Caco-2 (cell line): ENCODE measurements at places on chromosomes 7 and 10.

DNA sequence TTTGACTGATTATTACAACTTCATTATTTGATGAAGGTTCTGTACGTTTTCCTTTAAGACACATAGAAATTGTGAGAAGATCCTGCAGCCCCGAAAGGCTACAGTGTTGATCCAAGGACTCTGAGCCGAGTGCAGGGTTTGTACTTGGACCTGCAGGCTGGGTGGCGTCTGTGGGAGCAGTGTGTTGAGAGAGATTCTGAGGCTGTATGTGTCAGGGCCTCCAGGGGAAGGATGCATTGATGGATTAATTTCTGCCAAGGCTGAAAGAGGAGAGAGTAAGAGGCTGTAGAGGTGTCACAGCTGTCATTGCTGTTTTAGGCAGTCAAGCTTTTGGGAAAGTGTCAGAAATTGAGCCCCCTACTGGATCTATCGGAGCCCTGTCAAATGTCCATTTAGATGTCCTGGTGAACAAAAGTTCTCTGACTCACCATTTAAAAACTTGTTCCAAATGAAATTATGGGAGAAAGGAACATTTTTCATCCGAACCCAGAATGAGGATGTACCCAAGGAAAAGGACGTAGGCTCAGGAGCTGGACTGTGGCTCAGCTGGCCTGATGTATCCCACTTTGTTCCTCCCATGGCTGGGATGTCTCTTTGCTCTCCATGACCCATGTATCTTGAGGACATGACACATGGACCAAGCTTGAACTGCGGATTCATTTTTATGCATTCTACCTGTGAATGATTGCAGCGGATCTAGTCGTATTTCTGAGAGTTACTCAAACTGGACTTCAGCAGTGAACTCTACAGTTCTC lies 102.2 kb downstream of the TCF7L2 start:
- no peak for DNase-seq

DNA sequence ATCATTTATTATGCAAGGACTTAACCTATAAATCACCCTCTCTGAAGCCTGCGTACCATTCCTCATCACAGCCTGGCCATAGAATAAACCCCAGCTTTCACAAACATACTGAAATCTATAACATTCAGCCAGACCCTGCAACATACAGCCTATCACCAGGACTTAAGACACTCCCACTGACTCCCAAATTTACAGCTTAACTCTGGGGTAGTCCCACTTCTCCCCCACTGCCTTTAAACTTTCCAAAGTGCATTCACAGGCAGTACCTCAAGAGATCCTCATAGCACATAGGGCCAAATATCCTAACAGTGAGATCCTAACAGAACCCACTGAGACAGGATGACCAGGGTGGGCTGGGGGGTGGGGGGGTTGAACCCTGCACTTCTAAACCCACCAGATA lies 3.5 kb downstream of the LDB1 start:
- DNase-seq = no peak

GRCh38 chr7:141999058-141999623 lies 3.5 kb downstream of the MGAM start:
- peak; percentile 35 for DNase-seq

DNA sequence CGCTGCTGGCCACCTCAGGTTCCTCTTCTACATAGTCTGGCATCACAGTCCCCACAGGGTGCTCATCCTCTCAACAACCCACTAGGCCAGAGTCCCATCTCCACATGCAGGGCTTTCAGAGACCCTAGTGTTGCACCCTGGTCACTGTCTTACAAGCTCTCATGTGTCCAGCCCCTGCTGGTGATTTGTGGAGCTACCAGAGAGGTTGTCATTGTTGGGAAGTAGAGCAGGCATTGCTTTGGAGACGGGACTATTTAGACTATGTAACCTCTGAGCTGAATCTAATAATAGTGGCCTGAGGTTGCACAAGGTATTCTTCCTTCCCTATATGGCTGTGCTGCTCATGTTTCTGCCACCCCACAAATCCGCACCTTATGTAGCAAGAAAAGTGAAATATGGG lies 135.3 kb upstream of the VWC2 start:
- no peak for DNase-seq

GRCh38 chr10:100562008-100562672 lies 26.4 kb downstream of the HIF1AN start:
- DNase-seq = peak; percentile 83

- DNase-seq = no peak
Observed at GRCh38 chr7:23014681-23015080, 751 bp upstream of the HYCC1 start.

DNA sequence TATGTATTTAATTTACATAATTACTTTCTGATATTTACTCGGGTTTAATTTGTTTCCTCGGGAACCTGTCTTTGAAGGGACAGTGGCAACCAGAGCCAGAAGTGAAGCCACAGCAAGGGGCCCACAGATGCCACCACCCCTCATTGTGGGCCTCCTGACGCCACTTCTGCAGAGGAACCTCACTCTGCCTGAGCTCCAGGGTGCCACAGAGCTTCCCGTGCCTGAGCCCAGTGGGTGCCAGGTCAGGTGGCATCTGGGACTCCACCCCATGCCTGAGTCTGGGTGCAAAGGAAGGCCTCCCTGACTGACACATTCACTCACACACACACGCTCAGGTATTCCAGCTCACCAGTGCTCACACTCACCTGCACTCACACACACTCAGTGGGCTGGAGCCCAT lies 213.7 kb downstream of the GRID1 start:
- DNase-seq = no peak

DNA sequence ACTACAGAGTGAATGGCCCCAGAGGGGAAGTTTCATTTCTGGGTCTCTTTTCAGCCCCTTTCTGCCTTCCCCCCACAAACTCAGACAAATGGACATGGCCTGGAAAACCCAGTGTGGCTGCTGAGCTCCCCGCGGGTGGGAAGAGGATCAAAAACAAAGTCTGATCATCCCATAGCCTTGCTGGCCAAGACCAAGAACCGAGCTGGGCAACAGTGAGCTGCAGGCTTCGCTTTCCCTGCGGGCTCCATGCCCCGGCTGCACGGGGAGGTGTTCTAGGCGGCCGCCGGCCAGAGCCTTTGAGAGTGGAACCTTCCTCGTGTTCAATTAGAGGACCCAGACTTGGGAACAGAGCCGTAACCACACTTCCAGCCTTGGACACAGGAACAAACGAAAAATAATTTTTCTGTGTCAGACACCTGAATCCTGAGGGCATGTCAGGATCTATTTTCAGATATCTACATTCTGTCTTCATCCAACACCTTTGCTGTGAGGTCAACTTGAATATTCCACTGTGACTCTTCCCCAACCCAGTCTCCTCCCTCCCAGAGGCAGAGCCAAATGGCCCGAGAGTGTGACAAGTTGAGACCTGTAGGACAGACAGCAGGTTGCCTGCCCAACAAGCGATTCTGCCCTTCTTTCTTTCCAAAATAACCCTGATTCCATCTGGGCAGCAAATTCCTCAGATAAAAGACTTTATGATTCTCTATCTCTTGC lies 26.0 kb downstream of the WDR86 start:
- no peak for DNase-seq

DNA sequence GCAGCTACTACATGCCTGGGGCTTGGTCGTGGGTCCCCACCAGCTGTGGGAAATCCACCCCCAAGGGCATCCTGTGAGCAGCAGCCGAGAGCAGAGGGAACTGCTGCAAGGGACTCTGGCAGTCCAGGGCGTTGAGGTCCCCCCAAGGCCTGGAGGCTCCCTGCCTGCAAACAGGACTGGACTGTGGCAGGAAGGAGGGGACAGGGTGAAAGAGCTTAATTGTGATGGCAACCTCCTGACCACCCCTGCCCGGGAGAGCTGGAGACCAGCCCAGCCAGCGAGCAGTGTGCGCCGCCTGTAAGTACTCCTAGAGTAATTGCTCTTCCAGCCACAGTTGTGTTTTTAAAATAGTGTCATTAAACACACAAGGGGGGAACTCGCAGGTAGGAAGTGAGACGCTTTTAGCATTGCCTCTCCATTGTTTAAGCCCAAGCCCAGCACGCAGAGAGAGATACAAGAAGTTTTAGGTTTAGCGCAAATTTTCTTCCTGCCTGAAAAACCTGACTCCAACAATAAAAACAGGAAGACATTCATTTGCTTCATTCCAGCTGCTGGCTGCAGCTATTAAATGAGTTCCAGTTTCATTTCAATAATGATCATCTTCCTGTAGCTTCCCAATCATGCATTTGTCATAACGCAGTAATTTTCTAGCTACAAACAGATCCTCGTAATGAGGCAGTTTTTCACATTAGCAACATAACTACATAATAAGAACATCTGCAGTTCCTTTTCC lies 111.1 kb downstream of the EBF3 start:
- no peak for DNase-seq

DNA sequence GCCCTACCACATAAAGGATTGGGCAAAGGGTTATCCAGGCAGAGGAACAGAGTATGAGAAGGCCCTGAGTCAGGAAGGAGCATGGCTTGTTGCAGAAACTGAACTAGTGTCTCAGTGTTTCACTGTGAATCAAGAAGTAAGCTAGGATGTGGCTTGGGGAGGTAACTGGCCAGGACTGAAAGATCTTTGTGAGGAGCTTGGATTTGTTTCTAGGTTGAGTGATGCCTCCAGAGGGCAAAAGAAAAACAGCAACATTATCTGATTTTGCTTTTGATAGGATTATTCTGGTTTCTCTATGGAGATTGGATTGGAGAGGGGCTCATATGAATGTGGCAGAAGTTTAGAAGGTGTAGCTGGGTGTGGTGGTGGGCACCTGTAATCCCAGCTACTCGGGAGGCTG lies 137.9 kb upstream of the HDAC9 start:
- DNase-seq = no peak

GRCh38 chr7:128352153-128352537 lies 8.4 kb upstream of the RBM28 start:
- DNase-seq = no peak

DNA sequence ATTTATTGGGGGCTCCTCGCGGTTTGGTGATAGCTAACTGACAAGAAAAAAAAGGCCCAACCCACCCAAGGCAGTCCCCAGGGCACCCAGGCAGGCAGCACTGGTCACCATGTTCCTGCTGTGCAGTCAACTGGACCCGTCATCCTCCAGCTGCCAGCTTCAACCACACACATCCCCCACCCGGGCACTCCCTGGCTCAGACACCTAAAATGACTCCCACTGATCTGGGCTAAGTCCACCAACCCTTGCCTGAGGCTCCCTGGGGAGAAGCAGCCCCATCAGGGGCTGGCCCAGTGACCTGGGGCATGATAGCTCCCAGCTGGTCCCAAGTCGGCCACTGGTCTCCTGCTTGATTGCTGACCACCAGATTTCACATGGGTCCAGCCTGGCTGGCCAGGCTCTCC lies 161.8 kb downstream of the NRF1 start:
- DNase-seq = no peak

GRCh38 chr7:23928418-23928775 lies 218.4 kb downstream of the STK31 start:
- DNase-seq = no peak

DNA sequence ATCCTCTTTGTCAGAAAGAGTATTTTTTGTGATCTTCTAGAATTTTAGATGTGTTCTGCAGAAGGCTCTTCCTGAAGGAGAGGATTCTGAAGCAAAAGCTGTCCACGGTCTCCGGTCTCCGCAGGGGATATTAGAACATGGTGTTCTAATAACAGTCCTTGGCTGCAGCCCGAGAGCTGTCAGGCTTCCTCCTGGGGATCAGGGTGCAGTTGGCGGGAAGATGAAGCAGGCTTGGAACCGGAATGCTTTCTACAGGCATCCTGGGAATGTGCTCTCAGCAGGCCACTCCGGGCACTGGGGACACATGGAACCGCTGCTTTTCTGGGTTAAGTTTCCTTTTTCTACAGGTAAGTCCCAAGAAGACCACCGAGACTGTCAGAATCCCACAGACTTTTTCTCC lies 118.6 kb upstream of the PARD3 start:
- DNase-seq = peak; percentile 14

- peak; percentile 79 for DNase-seq
Observed at GRCh38 chr10:18659819-18660535, 746 bp downstream of the ARL5B start.

DNA sequence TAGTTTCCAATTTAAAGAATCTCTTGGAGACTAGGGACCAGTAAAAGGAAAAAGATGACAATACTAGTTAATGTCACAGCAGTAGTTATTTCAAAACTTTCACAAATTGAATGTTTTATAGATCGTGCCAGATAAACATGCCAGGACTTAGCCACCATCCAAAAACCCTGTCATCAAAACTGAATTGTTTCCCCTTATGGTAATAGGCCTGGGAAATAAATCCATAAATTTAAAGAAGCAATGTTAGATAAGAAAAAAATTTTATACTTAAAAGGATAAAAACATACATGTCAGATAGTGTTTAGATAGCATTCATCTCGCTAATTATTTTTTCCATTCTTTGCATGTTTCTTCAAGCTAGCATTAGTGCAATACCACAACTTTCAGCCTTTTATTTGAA lies 71.2 kb downstream of the SUGCT start:
- DNase-seq = no peak

DNA sequence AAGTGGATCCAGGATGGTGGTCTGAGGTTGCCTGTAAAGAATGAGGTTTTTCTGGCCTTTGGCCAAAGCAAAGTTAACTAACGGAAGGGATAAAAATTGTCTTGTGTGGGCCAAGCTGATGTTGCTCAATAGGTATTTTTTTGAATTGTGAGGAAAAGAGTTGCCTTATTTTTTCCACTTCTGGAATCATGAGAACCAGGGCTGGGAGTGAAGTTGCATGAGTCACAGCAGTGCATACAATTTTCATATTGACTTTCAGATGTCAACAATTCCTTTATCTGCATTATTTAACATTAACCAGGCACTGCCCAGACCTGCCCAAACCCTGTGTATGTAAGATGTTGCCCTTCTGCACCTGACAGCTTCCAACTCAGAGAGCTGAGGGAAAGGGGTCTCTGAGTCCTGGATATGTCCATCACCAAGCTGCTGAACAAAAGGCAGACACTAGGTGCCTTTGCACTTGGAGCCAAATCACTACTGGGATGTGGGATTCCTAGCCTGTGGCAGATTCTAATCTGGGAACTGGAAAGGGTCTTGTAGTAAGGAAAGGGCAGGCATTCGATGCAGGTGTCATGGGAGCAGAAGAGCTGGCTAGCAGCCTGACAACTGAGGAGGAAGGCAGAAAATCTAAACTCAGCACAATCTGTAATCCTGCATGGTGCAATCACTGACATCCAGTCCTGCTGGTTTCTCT lies 52.3 kb upstream of the SLC35B4 start:
- DNase-seq = no peak

DNA sequence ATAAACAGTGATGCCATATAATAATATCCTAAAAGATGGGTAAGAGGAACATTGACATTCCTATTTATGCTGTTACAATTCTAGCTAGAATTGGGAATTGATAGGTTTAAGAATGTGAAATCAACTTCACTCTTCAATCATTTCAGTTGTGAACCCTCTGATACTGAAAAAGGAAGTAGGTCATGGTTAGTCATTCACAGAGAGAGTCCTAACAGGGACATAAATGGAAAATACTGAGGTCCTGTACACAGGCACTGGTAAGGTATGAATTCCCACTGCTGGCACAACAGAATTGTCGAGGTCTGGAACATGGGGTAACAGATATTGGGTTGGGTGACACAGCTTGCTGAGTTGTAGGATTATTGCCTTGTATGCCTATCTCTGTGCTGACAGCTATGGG lies 289.4 kb upstream of the LRRN3 start:
- no peak for DNase-seq

- DNase-seq = no peak
Observed at GRCh38 chr7:38806912-38807311, 102.1 kb downstream of the VPS41 start.
